ENCODE measurements at places on chromosomes 13 and 19.

DNA sequence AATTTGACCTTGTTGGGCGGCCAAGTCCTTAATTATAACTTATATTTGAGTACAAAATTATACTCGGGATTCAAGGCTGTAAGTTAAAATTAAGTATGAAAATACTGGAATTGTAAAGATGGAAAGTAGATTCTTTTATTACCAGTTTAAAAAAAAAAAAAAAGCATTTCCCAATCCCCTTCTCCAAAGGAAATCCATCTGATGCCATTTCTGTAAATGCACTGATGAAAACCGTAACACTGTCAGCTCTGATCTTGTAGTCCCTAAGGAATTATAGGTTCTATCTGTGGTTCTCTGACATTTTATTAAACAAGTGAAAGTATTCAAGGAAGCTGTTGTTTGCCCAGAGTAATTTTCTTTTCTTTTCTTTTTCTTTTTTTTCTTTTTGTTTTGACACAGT lies 41.6 kb upstream of the HNRNPA1L2 start:
- peak; percentile 28 for DNase-seq

GRCh38 chr13:82305588-82305987 lies 1576.7 kb downstream of the SLITRK1 start:
- DNase-seq = no peak

- no peak for DNase-seq
Measured at GRCh38 chr19:46426035-46426505, 2.7 kb downstream of the PNMA8C start.

DNA sequence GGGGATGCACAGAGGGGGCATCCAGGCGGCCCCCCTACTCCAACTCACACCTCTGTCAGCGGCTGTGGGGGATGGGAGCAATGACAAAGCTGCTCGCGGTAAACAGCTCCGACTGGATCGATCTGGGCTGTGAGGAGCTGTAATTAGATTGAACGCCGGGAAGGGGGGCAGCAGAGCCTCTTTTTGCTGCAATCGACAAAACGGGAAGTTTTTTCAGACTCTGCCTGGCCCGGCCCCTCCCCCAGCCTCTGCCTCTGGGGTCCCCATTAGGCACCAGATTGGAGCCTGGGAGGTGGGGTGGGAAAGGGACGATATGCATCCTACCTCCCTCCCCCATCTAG lies 16.3 kb downstream of the ONECUT3 start:
- DNase-seq = no peak

DNA sequence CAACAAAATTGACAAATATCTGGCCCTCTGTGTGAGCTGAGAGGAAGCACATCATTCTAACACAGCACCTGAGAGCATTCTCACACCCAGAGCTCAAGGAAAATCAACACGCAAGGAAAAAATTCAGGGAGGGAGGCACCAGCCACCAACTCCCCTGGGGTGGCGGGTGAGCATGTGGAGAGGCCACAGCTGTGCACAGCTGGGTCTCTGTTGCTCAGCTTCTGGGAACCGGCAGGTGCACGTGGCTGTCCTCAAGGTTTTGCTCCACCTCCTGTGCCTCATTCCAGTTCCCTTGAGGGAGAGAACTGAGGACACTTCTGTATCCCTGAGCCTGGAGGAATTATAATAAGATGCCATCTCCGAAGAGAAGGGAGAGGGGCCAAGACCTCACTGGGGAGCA lies 134.0 kb downstream of the USP12 start:
- no peak for DNase-seq
